ENCODE measurements at places on chromosomes 3 and 15.

DNA sequence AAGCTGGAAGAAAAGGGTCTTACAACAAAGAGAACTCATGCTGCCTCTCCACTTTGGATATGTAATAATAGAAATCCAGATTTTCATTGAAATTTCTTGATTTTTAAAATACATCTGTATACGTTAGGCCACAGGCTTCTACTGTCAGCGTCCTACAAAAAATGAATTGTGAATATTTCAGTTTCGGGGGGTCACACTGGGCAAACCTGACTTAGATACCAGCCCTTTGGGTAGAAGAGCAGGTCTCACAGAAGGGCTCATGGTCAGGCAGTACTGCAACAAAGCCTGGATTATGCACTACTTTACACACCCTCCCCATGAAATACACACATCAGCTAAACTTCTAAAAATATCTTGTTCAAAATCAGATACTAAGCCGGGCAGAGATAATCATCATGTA, 294.5 kb downstream of the FHIT start:
- no peak for DNase-seq

DNA sequence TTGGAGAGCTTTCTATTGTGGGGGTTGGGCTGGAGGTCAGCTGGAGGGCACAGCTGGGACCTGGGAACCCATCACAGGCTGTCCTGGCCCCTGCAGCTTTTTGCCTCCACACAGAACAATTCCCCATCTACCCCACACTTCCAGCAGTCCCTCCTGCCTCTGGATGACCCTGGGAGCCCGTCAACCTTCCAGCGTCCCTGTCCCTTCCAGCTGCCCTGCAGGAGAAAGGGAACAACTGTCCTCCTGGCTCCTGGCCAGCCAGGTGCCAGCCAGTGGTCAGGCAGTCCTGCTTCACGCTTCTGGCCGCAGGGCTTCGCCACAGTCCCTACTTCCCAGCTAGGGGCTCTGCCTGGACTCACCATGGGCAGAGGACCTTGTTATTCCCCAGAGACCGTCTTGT, 27.2 kb downstream of the LINGO1 start:
- DNase-seq: no peak

DNA sequence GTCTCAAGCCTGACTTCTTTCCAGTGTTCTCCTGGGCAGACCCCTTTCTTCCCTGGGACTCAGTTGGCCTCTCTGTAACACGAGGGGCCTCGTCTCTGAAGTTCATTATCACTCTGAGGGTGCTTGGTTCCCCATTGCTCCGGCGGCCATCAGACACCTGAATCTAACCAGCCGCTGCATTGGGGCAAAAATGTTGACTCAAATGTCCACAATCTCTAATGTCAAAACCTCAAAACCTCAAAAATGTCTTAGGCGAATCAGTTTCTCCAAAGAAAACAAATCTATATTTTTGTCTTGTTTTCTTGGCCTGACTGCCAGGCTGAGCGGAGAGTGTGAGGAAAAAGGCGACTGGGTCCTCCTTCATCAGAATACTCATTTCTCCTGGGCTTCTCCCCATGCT, 220.7 kb downstream of the VPS13C start:
- no peak for DNase-seq

- no peak for DNase-seq
Measured at GRCh38 chr15:78050441-78050809, 27.1 kb downstream of the TBC1D2B start.

- no peak for DNase-seq
Measured at GRCh38 chr3:142622405-142622804, 26.2 kb downstream of the PLS1 start.

DNA sequence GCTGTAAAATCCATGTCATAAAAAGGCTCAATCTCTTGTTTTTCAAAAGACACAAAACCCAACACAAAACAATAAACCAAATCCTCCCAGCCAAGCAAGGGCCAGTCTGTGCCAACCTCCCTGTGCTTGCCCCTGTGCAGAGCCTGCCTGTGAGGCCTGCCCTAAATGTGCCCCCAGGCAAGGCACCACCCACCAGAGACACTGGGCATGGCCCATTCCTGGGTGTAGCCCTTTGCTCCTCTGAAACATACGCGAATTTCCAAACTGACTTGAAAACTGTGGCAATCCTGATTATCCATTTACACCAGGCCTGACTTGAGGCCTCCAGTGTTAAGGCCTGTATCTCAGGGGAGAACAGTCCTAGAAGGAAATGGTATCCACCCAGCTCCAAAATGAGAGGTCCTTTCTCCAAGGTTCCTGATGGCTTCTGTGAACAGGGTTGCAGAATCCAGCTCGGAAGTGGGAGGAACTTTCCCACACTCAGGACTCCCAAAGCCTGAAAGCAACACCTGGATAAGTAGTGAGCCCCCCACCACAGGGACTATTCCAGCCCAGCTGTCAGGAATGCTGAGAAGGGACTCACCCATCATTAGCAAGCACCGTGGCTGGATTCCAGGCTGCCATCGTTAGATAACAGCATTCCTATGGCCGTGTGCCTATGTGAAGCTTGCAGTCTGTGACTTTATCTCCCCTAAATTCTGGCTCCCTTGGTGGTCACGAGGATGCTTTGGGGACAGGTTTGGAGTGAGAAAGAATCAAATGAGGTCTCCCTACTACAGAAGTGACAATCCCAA, 61.8 kb downstream of the CACNA2D2 start:
- no peak for DNase-seq

DNA sequence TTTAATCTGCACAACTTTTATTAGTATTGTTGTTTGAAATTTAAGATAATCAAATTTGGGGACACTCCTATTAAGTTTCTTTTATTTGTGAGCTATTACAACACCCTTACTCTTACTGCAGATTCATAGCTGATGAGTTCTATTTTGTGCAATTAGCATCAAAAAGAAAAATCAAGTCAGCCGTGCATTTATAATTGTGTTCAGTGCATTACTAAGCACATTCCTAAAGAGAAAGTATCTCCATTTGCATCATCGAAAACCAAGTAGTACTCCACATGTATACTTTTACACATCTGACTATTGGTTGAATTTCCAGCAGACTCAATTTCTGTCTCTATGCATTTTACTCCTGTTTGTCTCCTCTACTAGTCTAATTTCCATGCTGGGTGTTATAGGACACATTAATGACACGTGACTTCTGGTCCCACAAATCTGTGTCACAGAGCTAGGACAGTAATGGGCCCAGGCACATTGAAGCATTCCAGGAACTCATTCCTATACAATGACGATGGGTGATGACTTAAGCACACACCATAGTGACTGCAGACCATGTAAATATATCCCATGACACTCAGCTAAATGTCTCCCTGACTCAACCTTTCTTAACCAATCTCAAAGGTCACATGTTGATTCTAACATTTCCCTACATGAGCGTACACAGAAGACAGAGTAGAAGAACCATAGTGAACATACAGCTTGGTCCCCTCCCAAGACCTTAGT, 477.5 kb downstream of the LPP start:
- DNase-seq: no peak

- DNase-seq: no peak
Measured at GRCh38 chr15:31934821-31935220, 95.5 kb upstream of the CHRNA7 start.

DNA sequence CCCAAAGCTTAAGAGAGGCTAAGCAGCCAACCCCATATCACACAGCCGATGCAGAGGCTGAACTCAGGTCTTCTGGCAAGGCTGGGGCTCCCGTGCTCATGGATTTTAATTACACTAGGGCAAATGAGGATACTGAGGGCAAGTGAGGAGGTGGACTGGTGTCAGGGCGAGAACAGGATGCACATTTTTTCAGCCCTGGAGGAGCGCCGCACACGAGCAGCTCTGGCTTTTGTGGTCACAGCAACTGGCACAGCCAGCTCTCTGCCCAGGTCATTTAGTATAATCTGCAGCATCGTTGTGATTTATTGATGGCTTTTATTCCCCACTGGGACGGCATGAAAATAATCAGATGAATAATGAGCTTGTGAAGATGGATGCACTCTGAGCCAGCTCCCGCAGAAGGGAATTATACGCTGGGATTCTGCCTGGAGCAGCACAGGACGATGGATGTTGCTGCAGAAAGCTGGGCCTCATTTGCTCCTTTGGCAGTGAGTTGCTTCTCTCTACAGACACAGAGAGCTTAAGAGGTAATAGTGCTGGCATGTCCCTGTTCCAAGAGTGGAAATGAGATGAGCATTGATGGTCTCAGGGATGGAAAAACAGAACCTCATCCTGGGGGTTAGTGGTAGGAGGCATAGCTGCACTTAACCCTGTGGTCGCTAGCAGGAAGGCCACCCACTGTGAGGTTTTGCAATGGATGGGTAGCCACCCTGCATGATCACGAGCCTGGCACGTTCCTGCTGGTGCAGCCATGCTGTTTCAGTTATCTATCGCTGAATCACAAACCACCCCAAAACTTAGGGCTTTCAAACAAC, 135.4 kb downstream of the UACA start:
- DNase-seq: no peak

DNA sequence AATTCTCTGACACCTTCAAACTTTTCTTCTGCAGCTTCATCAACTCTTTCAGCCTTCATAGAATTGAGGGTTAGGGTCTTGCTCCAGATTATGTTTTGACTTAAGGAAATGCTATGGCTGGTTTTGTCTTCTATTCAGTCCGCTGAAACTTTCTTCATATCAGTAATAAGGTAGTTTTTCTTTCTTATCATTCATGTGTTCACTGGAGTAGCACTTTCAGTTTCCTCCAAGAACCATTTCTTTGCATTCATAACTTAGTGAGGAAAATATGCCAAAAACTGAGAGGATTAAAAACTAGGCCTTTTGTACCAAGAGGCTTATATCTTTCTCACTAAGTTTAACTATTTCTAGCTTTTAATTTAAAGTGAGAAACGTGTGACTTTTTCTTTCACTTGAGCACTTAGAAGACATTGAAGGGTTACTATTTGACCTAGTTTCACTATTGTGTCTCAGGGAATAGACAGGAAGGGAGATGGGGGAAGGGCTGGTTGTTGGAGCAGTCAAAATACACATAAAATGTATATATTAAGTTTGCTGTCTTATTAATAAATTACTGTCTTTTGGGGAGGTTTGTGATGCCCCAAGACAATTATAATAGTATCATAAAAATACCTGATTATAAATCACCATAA, 1110.1 kb downstream of the TBL1XR1 start:
- DNase-seq: no peak

- no peak for DNase-seq
Measured at GRCh38 chr3:75254685-75255084, 409.4 kb upstream of the FRG2C start.

GRCh38 chr15:80695099-80695910, at the start of gene ABHD17C:
ABHD17C (plus strand) TSS chr15:80695310; CDS start chr15:80695430, 120 bp downstream.
- DNase-seq: no peak

GRCh38 chr15:71747128-71748083, 62.9 kb upstream of the NR2E3 start:
- no peak for DNase-seq

DNA sequence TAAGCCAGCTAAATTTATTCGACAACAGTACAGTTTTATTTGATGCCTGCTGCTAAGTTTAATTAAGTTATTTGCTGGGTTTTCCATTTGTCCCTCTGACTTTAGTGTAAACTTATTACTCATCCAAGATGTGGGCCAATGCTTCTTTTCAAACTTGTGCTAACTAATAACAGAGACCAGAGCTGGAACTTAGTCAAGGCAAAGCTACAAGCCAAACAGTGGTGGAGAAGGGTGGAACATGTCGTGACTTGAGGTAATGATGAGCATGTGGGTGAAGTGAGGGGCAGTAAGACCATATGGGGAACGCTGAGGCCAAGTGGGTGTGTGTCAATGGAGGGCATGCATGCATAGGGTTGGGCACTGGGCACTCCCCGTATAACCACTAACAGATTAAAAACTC, 63.9 kb downstream of the NMD3 start:
- no peak for DNase-seq

- DNase-seq: no peak
Measured at GRCh38 chr3:134406331-134407238, 32.3 kb upstream of the AMOTL2 start.

GRCh38 chr3:30530084-30530483, 76.3 kb upstream of the TGFBR2 start:
- DNase-seq: no peak

GRCh38 chr3:4754180-4755086, 224.8 kb upstream of the BHLHE40 start:
- no peak for DNase-seq

- DNase-seq: no peak
Measured at GRCh38 chr15:98650417-98651035, 2.2 kb downstream of the IGF1R start.

GRCh38 chr3:4904811-4905695, 74.2 kb upstream of the BHLHE40 start:
- DNase-seq: no peak

- no peak for DNase-seq
Measured at GRCh38 chr3:107068980-107069379, 308.3 kb upstream of the CCDC54 start.

GRCh38 chr3:79040701-79041100, 727.1 kb downstream of the ROBO1 start:
- no peak for DNase-seq

GRCh38 chr3:35184775-35185174, 454.6 kb upstream of the ARPP21 start:
- DNase-seq: no peak

DNA sequence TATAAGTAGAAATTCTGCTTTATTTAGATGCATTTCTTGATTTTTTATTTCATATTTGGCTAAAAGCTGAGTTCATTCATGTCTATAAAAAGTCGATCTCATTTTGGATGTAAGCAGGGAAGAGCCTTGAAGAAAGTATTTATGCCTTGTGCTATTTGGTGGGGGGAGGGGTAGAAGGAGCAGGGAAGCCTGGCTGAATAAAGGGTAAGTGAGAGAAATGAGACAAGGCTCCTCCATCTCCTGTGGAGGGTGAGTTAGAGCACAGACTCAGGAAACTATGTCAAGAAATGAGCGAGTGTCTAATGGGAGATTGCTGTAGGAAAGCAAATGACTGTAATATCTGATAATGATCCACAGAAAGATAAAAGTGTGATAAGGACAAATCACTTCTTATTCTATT, 121.8 kb upstream of the ATP11B start:
- DNase-seq: no peak

DNA sequence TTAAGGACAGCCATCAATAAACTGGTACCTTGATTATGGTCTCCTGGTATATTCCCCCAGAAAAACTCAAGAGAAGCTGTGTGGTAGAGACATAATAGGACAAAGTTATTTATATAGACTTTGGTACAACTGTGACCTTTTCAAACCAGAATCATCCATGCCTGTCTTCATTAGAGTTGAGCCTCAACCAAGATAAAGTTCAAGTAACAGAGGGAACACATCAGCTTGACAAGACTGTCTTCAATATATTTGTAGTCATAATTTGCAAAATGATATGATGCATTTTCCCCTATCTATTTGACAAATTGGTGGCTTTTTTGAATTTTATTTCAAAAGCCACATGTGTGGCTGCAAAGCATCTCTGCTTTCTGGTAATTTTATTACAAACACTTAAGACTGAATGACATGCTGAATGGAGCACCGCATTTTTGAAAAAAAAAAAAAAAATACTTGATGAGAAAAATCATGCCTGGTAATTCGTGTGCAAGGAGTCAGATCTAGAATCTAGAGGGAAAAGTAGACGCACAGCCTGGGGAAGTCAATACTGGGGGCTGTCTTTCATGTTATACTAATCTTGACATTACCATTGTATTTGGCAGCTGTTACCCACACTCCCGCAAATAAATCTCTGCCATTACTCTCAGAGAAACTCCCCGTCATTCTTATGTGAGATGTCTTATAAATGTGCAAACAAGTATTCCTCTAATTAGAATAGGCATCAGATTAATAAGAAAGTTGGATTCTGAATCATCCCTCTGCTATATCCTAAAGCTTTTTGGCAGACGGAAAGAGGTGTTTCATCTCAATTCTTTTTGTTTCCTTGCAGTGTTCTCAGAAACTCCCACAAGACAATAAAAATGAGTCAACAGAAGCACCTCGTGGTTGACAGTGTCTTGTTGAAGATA, 554.8 kb upstream of the CBLB start:
- no peak for DNase-seq

- no peak for DNase-seq
Measured at GRCh38 chr3:87197531-87197930, 29.6 kb upstream of the CHMP2B start.

Measured in activated CD8-positive, alpha-beta memory T cell treated with anti-CD3 and anti-CD28 coated beads for 1 hour (primary cell).